ENCODE measurements at places on chromosomes 1 and 21. TPM values are rescaled to one million over a fixed set of nuclear protein-coding genes. Genes with fewer than 3 reads are reported as not detected.

PTPRC gene
- 41.7 TPM for total RNA-seq

IL12RB2 gene
- 1.1 TPM for total RNA-seq

SPATA1 gene
- 2.6 TPM for total RNA-seq

GJA9 gene
- total RNA-seq, result not detected

CGN gene
- total RNA-seq, result not detected

AMY2A gene
- total RNA-seq, result 3.3 TPM

GPR161 gene
- total RNA-seq, result 12.9 TPM

CYP4B1 gene
- total RNA-seq, result 35.2 TPM

REG4 gene
- total RNA-seq, result not detected

CR1 gene
- total RNA-seq, result 23.0 TPM

CCDC181 gene
- 0.95 TPM for total RNA-seq

RNF207 gene
- total RNA-seq, result 8.7 TPM

FTCD gene
- total RNA-seq, result 1.2 TPM

MORC3 gene
- 32.7 TPM for total RNA-seq

SPRR5 gene
- total RNA-seq, result not detected

RIMS3 gene
- 8.2 TPM for total RNA-seq

AZIN2 gene
- 4.7 TPM for total RNA-seq

PIP5K1A gene
- 41.9 TPM for total RNA-seq

PGBD2 gene
- total RNA-seq, result 2.7 TPM

S100A2 gene
- 1.5 TPM for total RNA-seq

PRAMEF13 gene
- total RNA-seq, result not detected

SLAMF8 gene
- 10.5 TPM for total RNA-seq

LRRC3 gene
- 1.8 TPM for total RNA-seq

KISS1 gene
- total RNA-seq, result not detected

Measured in posterior vena cava (tissue), 2 donors.